ENCODE measurements at places on chromosomes 3 and 15.

DNA sequence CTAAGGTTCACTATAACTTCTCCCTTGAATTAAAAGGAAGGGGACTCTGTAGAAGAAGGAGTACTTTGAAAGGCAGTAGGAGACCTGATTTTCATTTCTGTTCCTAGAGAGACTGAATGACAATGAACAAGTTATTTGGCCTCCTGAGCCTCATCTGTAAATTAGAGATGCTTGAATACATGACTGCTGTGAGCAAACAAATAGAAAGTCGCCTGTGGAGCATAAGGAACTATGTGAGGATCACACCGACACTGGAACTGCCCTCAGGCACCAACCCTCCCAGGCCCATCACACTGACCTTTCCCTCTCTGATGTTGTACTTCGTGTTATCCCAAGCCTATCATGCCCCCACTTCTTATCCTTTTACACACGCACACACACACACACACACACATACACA lies 48.6 kb downstream of the IMPG2 start:
- DNase-seq: no peak

GRCh38 chr3:46383211-46383950 lies 12.6 kb downstream of the CCR5 start:
- no peak for DNase-seq

- DNase-seq: no peak
Measured at GRCh38 chr3:63986146-63986545, 37.1 kb downstream of the PSMD6 start.

DNA sequence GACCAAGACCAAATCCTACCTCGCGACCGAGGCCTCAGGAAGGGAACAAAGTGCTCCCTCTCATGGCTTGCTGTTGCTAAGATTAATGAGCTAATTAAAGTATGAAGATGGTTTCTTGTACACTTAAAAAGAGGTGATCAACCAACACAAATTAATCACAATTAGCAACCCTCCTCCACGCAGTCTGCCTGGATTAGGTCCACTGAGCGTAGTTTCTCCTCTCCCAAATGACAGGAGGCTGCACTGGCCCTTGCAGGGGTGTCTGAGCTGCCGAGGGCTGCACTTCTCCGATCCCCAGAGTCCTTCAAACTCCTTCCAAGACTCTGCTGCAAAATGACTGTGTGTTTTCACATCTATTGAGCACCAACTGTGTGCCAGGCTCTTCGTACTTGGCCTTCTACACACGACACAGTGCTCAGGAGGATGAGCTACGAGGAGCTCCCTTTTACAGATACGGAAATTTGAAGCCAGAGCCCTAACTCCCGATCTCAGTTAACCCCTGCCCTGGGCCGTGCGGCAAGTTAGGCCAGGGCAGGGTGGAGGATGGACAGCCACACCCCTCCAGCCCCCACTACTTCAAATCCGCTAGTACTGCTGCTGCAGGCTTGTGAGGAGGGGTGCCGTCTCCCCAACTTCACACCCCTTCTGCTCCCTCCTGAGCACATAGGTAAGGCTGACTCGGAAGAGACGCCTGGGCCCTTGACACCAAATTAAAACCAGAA lies 101.0 kb upstream of the LINGO1 start:
- no peak for DNase-seq

- no peak for DNase-seq
Measured at GRCh38 chr15:68384451-68385239, 47.3 kb downstream of the ITGA11 start.

DNA sequence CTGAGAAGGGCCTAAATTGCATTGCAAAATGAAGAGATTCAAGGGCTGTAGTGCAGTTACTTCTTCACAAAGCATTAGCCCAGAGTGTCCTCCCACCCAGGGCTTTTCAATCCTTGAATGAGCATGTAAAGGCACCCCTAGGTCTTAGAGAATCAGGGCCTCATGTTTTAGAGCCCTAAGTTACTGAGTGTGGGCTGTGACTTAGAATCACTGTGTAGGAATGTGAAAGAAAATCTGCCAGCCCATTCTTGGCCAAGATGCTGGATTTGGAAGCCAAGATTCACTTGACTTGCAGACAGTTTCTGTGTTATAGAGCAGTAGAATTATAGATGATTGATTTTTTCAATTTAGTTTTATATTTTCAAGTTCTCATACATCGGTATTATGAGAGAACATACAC lies 153.2 kb downstream of the MYRIP start:
- no peak for DNase-seq

DNA sequence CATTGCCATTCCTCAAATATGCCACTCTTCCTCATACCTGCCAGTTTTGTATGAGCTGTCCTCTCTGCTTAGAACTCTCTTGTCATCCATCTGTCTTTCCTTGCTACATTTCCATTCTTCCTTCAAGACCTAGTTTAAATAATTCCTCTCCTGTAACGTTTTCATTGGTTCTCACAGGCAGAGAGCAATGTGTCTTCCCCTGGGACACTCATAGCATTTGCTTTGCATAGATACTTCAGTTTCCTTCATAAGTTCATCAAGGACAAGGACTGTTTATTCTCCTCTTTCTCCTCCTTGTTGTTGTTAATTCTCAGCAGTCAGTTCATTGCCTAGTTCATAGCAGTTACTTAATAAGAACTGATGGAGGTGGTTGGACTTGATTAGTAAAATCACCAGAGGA lies 10.5 kb downstream of the NR2C2 start:
- no peak for DNase-seq

DNA sequence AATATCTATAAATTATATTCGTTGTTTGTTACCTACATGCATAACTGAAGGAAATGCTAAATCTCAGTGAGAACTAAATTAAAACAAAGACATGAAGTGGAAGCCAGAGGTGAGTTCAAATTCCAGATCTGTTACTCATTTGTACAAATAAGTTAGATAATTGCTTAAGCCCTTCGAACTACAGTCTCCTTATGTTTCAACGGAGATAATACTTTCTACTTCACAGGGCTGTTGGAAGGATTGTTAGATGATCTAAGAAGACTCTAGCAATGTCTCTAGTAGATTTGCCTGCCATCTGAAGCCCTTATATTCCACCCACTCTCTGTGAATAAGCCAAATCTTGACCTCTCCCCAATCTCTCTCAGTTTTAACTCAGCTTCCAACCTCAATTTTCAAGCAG lies 125.8 kb downstream of the P2RY1 start:
- no peak for DNase-seq

- no peak for DNase-seq
Measured at GRCh38 chr15:84793431-84794161, 23.6 kb upstream of the ALPK3 start.

GRCh38 chr3:172553526-172554252 lies 30.5 kb upstream of the TNFSF10 start:
- no peak for DNase-seq

- no peak for DNase-seq
Measured at GRCh38 chr15:26771578-26772153, 1.2 kb downstream of the GABRB3 start.

GRCh38 chr15:58203537-58203936 lies 65.4 kb downstream of the AQP9 start:
- no peak for DNase-seq

DNA sequence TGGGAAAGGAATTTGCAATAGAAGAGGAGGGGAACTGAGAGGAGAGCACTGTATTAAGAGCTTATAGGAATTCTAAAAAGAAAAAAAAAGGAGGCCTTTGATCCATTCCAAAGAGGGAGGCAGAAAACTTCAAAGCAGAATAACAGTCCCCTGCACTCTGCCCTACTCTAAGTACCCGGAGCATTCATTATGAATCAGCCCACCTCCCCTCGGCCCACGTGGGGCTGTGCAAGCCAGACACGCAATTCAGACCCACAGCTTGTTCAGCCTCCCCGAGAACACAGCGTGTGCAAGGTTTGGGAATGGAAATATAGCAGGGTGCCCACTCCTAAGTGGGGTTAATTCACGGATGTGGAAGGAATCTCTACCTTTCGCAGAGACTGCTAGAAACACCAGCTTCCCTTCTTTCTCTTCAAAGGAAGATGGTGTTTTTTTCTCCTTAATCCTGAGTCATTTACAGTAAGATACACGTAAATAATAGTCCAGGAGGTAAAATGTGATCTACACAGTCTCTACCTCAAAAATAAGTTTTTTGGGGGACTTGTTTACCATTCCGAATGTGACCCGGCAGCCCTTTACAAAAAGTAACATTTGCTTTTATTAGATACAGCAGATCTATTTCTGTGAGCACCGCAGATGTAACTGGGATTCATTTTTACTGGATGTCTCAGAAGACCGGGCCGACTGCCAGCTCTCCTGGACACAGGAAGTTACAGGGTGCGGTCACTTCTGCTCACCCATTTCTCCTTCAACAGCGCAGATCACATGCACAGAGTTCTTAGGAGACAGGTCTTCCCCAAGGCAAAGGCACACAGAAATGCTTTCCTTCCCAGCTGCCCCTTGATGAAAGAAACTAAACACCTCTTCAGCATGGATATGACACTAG lies 768.5 kb upstream of the CFAP20DC start:
- no peak for DNase-seq

GRCh38 chr3:117523418-117523817 lies 813.8 kb downstream of the TUSC7 start:
- DNase-seq: no peak

DNA sequence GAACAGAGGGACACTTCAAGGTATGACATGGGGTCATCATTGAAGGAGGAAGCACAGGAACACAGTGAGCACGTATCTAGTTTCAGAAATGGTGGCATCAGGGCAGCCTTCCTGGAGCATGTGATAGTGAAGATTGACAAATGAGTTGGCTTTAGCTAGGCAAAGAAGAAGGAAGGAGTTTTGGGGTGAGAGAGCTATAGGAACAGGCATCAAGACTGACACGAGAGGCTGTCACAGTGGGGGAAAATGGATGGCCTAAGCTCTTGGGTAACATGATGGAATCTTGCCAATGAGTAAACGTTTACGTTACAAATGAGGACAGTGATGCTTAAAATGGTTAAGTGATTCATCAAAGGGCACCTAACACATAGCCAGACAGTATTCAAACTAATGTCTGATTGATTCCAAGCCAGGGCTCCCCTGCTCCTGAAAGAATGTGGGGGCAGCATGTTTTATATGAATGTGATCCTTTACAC lies 23.1 kb upstream of the GPR171 start:
- DNase-seq: no peak

DNA sequence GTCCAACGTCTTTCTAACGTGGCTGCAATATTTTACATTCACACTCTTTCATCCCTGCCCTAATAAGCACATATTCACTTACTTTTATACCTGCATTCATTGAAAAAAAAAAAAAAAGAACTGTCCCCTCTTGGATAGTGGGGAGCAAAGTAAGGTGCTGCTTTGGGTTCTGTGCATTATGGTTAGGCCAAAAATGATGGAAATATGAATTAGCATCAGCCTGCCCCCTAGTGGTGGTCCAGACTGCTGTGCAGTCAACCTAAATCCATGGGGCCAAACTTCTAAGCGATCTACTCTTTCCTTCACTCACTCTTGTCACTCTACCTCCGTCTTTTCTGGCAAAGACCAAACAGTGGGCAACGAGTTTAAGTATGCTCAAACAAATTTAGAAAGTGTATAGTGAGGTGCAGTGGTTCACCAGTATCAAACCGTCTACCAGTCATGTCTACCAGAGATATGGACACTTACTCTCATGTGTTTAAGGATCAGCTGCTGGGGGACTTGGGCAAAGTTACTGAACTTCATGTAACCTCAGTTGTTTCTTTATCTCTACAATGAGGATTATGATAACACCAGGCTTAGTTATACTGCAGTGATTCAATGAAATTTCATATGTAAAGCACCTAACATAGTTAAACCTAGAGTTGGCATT lies 61.5 kb upstream of the GRM7 start:
- DNase-seq: peak; percentile 1

DNA sequence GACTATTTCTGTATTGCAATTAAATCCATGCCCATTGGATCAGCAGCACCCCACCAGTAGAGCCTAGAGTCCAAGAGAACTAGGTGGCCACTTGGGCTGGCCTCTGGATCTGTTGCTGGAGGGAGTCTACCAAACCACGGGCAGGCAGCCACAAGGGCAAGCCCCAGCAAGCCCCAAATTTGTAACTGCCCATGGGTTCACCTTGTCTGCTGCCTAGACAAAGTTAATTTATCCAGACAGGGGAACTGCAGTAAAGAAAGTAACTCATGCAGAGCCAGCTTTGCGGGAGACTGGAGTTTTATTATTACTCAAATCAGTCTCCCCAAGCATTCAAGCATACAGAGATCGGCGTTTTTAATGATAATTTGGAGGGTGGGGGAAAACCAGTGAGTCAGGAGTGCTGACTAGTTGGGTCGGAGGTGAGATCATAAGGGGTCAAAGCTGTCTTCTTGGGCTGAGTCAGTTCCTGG lies 74.0 kb upstream of the TERB2 start:
- no peak for DNase-seq

DNA sequence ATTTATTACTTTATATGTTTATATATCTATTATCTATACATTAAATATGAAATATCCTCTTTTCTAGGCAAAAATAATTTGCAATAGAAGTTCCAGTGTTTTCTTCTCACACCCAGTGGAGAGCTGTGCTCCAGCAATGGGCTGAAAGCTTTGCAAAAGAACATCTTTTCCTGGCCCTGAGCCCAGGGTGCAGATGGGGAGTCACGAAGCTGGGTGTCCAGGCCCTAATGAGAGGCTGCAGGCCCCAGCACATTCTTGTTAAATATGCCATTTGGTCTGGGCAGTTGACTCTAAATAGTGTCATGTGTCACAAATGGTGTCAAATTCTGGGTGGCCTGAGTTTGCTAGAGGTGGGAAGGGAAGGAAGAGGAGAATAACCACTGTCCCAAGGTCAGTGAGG lies 5.7 kb downstream of the NTRK3 start:
- no peak for DNase-seq

- DNase-seq: no peak
Measured at GRCh38 chr15:86197770-86198169, 118.1 kb downstream of the AGBL1 start.

- no peak for DNase-seq
Measured at GRCh38 chr3:66098436-66098835, 59.7 kb upstream of the MAGI1 start.

- no peak for DNase-seq
Measured at GRCh38 chr3:172666181-172666872, 44.5 kb downstream of the NCEH1 start.

- DNase-seq: no peak
Measured at GRCh38 chr3:71428841-71429596, 154.5 kb downstream of the FOXP1 start.

DNA sequence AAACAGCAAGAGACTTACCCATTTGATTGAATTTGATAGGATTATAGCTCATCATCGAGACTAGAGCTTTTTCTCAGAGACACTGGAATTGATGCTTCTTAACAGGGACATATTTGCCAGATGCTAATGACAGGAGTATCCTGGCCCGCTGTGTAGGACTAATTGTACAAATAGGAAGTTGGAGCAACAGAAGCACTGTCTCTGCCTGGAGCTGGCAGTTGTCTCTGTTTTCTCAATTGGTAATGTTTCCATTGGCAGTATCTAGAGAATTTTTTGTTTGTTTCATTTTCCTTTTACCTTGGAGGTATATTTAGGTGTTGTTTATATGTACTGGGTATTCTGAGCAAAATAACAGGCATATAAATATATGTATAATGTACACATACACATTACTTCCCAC lies 8.9 kb upstream of the PCOLCE2 start:
- DNase-seq: no peak

- no peak for DNase-seq
Measured at GRCh38 chr15:89893027-89893426, 767 bp downstream of the AP3S2 start.
